ENCODE measurements at places on chromosomes 5 and 9. TPM values are rescaled to one million over a fixed set of nuclear protein-coding genes. Genes with fewer than 3 reads are reported as not detected.

The SLC6A3 gene
- total RNA-seq = not detected

The ADGRD2 gene
- total RNA-seq = not detected

The PCDHGA7 gene
- total RNA-seq = 6.8 TPM

The OTP gene
- not detected for total RNA-seq

The FBP1 gene
- not detected for total RNA-seq

Measured in fibroblast of lung (primary cell).